ENCODE measurements at places on chromosomes 3 and 15. TPM values are rescaled to one million over a fixed set of nuclear protein-coding genes. Genes with fewer than 3 reads are reported as not detected.

Gene CHRD
- total RNA-seq: 1.3 TPM

GRCh38 chr3:33883951-33884561 is 85.6 kb downstream of the PDCD6IP start:
- DNase-seq: peak; percentile 48

- DNase-seq: no peak
Observed at GRCh38 chr15:63718590-63719035, 115.1 kb downstream of the HERC1 start.

DNA sequence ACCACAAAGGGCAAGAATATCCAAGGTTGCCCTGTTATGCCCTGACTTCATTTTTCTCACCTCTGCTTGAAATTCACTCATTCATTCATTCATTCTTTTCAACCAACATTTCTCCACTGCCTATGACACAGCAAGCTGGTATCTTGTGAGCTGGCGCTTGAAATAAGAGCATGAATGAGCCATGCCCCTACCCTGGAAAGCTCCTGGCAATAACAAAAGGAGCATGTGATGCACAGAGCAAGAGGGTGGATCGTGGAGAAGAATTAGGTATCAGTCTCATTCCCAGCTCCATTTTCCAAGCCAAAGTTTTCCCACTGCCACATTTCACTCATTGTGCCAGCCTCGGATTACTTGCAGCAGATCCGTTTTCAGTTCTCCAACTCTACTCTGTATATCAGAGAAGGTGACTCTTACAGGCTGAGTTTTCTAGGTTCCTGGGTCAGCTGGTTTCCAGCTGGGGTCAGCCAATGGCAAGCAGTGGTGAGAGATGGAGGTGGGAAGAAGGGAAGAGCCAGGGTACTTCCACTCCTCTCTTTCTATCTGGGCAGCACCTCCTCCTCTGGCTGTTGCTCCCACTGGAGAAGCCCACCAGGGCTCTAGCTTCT is 144.8 kb downstream of the SUCLG2 start:
- DNase-seq: no peak

- no peak for DNase-seq
Observed at GRCh38 chr15:100922192-100923040, 3.3 kb downstream of the LRRK1 start.

GRCh38 chr3:16372362-16373292 is 107.6 kb downstream of the OXNAD1 start:
- no peak for DNase-seq

DNA sequence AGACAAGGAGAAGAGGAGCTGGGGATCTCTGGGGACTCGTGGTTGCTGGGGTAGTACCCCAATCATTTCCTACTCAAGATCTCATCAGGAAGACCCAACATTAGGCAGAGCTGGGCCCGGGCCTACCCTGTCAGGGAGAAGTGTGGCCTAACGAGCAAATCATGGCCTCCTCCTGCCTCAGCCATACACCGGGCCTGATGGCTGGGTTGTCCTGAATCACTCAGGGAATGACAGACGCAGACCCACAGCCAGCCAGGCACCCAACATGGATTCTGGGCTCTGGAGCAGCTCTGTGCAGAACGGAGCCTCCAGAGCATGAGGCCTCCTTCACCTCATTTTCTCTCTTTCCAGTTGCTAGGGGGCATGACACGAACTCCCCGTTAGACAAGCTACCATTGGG is 19.7 kb downstream of the ITGA11 start:
- no peak for DNase-seq

GRCh38 chr3:141237701-141238521 is 6.3 kb downstream of the PXYLP1 start:
- no peak for DNase-seq

- no peak for DNase-seq
Observed at GRCh38 chr3:58848826-58849225, 182.3 kb upstream of the FAM3D start.

- peak; percentile 12 for DNase-seq
Observed at GRCh38 chr3:132083583-132084279, 48.9 kb upstream of the CPNE4 start.

Measured in H4 (cell line).